Astrocyte of the cerebellum (primary cell): ENCODE measurements at places on chromosomes 1 and 21.

DNA sequence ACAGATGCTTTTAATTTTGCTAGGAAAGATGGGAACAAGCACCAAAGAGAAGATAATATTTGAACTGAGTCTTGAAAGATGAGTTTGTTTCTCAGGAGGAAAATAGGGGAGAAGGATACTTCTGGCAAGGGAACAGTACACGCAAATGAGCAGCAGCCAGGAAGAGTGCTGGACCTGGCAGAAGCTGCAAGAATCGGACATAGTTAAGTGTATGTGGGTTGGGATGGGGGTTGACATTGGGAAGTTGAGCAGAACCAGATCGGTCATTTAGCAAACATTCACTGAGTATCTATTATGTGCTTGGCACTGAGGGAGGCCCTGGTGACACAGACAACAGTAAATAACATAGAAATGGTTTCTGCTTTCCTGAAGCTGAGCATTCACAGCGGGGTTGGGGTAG, 198.8 kb downstream of the PLPP3 start:
- DNase-seq, result no peak

DNA sequence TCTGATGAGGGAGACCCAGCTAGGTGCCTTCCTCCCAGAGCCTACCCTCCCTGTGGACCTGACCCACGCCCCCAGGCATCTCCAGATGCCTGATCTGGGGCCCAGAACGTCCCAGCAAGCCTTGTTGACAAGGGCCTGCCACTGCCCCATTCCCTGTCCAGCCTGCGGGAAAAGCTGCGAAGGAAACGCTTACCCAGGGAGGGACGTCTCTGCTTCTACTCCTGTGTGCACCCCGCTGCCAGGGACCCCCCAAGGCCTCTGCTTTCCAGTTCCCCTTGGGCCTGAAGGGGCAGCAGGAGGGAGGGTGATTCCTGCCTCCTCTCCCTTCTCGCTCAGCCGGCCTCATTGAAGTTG, 11.6 kb upstream of the CLSTN1 start:
- DNase-seq, result no peak

GRCh38 chr1:241645199-241645598, 5.0 kb upstream of the CHML start:
- no peak for DNase-seq

- DNase-seq, result no peak
Observed at GRCh38 chr1:83813576-83813975, 185.4 kb downstream of the TTLL7 start.

GRCh38 chr1:237938553-237938952, 47.8 kb upstream of the ZP4 start:
- DNase-seq, result no peak

GRCh38 chr1:23500466-23500865, 16.5 kb upstream of the ASAP3 start:
- no peak for DNase-seq

DNA sequence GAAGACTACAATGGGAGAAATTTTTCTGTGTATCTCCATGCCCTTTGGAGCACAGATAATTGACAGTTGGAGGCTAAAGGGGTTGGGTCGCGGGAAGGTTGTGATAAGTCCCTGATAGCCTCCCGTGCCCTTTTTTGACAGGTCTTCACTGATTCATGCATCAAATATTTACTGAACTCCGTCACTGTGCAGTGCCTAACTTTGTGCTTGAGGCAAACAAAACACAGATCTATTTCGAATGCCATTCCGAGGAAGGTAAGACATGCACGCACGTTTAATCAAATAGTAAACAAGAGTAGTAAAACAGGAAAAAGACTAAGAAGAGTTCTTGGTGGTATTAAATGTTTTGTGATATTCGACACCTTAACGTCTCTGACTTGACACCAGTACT, 494 bp upstream of the PIP5K1A start:
- DNase-seq, result no peak

GRCh38 chr1:51877434-51878307, 856 bp downstream of the NRDC start:
- no peak for DNase-seq
